Right lung (tissue), 10 donors: ENCODE measurements at places on chromosomes 5 and 9. TPM values are rescaled to one million over a fixed set of nuclear protein-coding genes. Genes with fewer than 3 reads are reported as not detected.

EGFLAM gene
- polyA plus RNA-seq, result 14.8 TPM

FOXD4L6 gene
- not detected for polyA plus RNA-seq

PLK2 gene
- 310 TPM for polyA plus RNA-seq

SPATA31A3 gene
- polyA plus RNA-seq, result not detected

CCNH gene
- polyA plus RNA-seq, result 59.2 TPM

CTXN3 gene
- 0.17 TPM for polyA plus RNA-seq

PDZD2 gene
- polyA plus RNA-seq, result 14.7 TPM

IL3 gene
- not detected for polyA plus RNA-seq

THBS4 gene
- 13.5 TPM for polyA plus RNA-seq

BTNL3 gene
- polyA plus RNA-seq, result not detected

GRIA1 gene
- polyA plus RNA-seq, result 13.1 TPM
